ENCODE measurements at places on chromosomes 6 and 20.

- DNase-seq, result no peak
Observed at GRCh38 chr20:33490023-33490933, at the start of gene CBFA2T2. TSS of gene CBFA2T2 (plus strand) at chr20:33490096. CDS start at chr20:33490268, 172 bp downstream.

GRCh38 chr6:32085759-32086459 is 23.2 kb downstream of the TNXB start:
- DNase-seq, result no peak

- DNase-seq, result peak; percentile 1
Observed at GRCh38 chr6:143449714-143450452, 612 bp downstream of the ADAT2 start.

- no peak for DNase-seq
Observed at GRCh38 chr20:64083378-64083803, 807 bp downstream of the LKAAEAR1 start.

GRCh38 chr6:90044833-90045381 is 150.6 kb downstream of the GJA10 start:
- DNase-seq, result no peak

Measured in activated CD8-positive, alpha-beta memory T cell treated with anti-CD3 and anti-CD28 coated beads for 1 hour (primary cell).